ENCODE measurements at places on chromosomes 7 and 10.

DNA sequence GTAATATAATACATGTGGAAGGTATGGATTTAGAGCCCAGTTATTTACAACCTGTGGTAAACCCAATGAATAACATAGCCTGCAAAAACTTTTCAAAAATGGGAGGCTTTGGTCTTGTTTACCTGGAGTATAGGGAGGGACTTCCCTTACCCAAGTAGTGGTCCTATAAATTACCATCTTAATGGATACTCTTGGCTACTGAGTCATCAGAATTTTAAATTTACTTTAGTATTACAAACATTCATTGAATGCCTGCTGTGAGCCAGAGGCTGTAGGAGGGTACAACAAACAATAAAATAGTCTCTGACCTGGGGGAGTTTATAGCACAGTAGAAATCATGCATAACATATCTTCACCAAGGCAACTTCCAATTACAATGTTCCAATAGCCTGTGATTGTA lies 365.1 kb downstream of the BBS9 start:
- no peak for DNase-seq

DNA sequence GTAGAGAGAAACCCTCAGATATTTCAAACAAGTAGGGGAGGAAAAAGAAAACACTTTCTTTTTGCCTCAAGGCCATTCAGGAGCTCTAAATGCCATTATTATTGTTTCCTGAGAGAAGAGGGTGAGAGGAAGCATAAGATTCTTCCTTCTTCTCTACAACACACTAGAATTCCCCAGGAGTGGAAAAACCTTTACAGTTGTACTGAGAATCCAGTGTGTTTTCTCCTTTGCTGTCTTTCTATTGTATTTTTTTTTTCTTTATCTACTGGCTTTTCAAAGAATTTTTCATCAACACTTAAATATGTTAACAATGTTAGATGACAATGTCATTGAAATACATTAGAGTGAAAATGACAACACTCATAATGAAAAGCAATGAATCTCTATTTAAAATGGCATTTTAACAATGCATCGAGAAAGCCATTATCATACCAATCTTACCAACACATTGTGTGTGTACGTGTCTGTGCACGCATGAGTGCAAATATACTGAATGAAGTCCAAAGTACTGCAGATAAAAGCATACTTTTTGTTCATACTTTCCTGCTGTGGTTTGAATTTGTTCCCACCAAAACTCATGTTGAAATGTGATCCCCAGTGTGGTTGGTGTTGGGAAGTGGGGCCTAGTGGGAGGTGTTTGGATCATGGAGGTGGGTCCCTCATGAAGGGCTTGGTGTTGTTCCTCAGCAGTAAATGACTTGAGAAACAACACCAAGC lies 24.2 kb upstream of the MACC1 start:
- peak; percentile 79 for DNase-seq

DNA sequence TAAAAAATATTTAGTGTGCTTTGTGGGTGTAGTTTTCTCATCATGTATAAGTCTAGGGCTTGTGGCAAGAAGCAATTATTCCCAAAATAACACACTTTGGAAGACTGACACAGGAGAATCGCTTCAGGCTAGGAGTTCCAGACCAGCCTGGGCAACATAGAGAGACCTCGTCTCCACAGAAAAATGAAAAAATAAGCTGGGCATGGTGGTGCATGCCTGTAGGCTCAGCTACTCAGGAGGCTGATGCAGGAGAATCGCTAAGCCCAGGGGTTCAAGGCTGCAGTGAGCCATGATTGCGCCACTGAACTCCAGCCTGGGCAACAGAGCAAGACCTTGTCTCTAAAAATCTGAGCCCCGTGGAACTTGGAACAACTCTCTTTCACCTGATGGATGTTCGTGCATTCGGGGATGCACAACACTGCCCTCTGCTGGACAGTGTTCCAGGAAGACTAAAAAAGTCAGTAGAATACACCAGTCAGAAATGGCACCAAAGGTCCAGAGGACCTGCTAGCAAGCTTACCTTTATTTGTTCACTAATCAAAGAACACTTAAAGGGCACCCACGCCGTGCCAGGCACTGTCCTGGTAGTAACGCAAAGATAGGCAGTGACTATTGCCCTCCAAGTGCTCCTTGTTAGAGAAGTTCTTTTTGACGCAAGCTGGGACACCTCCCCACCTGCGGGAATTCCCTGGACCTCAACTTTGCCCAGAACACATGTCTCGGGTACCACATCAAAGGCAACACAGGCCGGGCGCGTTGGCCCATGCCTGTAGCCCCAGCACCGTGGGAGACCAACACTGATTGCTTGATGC lies 81.9 kb upstream of the CALN1 start:
- peak; percentile 63 for DNase-seq

- DNase-seq = peak; percentile 23
These were observed 1.2 kb downstream of the HSPA14 start for GRCh38 chr10:14839305-14839695.

- peak; percentile 32 for DNase-seq
These were observed 88.1 kb downstream of the GSAP start for GRCh38 chr7:77327932-77328628.

DNA sequence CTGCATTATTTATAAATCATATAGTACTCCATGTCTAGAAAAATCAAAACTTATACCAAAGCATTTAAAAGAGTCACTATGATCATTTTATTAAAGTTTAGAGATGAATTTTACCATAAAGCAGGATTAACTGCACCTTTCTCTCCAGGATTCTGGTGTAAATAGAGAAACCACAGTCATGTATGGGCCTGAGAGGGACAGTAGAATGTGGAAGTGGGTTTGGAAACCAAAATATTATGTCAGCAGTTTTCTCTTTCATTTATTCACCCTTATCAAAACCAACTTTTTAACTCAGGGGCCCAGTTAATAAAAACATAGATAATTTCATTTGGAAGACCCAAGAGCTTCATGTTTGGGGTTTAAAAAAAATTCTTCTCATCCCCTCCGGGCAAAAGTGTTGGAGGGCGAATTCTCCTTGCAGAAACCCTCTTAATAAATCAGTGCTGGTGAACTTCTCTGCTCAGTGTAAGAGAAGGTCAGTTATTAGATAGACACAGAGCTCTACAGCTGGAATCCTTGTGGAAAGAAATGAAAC lies 266.2 kb downstream of the CREB5 start:
- no peak for DNase-seq

DNA sequence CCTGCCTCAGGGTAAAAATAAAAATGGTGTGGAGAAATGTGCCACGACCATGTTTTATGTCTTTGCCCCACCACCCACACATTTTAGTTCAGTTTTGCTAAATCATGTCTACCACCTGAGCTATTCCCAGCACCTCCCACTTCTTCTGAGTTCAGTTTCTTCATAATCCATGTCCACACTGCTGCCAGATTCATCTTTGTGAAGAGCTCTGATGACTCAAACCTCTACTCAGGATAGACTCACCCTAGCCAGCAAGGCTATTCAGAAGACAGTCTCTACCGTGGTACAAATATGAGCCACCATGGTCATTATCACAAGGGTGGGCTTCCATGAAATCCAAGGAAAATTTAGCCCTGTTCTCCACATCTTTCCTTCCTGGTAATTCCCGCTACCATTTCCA lies 231.1 kb upstream of the PRKCQ start:
- no peak for DNase-seq

- DNase-seq = no peak
These were observed 133.3 kb upstream of the NAMPT start for GRCh38 chr7:106418094-106418493.

DNA sequence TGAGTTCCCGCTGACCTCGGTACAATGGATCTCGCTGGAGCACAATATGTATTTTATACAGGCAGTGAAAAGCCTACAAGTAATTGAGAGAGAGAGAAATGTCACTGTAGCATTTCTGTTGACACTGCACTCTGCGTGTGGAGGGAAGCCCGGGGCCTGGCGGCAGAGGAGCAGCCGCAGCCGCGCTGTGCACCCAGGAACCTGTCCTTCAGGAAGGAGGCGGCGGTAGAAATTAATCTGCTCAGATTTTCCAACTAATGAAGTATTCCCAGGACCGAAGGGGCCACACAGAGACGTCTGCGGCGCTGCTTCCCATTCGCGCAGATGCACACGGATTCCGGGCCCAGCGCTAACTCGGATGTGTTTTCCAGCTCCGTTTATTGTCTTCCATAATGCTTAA lies 170.1 kb downstream of the EBF3 start:
- DNase-seq = no peak

DNA sequence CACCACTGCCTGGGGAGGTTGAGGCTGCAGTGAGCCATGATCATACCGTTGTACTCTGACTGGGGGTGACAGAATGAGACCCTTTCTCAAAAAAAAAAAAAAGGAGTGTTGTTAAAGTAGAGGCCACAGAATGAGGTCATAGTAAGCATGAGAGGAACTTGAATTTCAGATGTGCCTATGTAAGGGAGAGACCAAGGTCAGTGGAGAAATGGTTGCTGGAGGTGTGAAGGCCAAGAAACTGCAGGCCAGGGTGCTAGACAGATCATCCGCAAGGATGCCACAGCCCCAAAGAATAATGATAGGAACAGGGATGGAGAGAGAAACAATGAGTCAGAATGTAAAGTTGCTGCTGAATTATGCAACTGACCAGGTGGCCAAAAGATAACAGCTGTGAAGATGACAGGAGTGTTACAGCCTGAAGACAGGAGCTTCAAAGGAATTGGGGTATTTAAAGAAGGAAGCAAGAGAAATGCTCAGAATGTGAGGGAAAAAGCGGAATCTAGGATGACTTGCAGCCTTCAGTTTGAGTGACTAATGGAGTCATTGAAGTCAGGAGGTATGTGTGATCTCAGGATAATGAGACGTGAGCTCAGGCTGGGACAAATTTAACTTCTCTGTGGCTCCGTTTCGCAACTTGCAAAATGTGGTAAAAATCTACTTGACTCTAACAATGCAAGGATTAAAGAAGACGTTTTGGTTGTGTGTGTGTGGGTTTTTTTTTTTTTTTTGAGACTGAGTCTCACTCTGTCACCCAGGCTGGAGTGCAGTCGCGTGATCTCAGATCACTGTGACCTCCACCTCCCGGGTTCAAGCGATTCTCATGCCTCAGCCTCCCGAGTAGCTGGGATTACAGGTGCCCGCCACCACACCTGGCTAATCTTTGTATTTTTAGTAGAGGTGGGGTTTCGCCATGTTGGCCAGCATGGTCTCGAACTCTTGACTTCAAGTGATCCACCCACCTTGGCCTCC lies 22.2 kb downstream of the TYW1B start:
- peak; percentile 66 for DNase-seq

DNA sequence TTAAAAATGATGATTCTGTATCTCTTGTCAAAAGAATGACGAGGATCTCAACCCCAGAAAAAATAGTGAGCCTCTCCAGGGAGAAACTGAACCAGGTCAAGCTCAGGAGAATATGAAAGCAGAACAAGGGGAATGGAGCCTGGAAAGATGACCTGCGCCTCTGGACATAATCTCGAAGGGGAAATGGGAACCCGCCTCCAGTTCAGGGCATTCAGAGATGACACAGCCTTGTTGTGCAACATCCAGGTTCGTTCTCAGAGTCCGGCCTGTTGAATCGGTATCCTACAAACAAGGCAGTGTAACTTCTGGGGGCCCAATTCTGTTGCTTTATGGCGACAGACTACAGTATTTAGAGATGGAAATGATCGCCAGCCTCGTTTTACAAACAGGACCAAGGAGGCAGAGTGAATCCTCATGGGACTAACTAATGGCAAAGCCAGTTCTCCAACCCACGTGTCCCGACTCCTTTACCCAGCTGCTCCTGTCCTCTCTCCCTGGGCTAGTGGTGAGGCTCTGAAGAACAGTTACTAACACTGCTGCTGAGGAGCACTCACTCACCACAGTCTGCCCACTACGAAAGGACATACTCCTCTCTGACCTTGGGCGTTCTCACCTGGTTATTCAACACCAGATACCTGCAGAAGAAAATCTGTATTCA lies 67.6 kb downstream of the JAZF1 start:
- no peak for DNase-seq

- DNase-seq = no peak
These were observed 55.2 kb upstream of the C10orf71 start for GRCh38 chr10:49243610-49244283.

DNA sequence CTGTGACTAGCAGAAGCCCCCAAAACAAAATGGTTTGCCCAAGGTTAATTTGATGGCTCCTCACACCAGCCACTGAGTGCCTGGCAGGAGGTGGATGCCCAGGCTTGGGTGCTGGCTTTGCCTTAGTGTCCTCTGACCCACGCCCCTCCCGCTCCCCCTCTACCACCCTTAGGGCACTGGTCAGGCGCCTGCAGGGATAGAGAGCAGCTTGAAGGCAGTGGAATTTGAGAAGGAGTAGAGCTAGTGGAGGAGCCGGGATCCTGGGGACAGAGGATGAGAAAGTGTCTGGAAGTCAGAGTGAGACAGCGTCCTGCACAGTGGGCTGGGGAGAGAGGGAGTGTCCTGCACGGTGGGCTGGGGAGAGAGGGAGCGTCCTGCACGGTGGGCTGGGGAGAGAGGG lies 139.4 kb downstream of the DNAJB6 start:
- DNase-seq = no peak

DNA sequence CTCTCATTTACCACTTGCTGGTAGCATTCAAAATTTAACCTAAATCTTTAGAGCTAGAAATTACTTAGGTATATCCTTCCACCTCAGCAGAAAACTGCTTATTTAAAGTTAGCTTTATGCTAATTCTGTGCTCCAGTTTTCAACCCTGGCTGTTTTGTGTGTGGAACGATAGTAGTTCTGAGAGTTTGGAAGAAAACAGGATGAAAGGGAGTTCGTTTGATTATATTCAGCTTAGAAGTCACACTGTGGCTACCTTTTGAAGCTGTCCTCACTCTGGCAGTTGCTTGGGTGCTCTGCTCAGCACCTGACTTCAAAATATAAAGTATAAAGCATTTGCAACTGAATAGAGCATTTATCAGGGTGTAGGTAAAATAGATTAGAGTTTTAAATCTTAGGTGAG lies 2.6 kb upstream of the ASCC1 start:
- no peak for DNase-seq

DNA sequence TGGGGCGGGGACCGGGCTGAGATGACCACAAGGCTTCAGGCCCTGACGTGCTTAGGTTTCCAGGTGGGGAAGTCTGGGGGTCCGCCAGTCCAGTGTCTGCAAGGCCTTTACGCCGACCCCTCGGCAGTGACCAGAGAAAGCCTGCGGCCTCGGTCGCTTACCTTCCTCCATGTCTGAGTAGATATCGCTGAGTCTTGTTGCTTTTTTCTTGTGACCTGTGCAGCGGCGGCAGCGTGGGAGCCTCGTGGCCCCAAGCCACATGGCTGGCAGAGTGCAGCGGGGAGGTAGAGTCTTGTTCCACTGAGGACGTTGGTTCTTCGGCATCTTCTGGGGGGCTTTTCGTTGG lies 329 bp downstream of the NOLC1 start:
- peak; percentile 23 for DNase-seq

- DNase-seq = peak; percentile 83
These were observed 86.8 kb upstream of the STEAP1B start for GRCh38 chr7:22586786-22587140.

DNA sequence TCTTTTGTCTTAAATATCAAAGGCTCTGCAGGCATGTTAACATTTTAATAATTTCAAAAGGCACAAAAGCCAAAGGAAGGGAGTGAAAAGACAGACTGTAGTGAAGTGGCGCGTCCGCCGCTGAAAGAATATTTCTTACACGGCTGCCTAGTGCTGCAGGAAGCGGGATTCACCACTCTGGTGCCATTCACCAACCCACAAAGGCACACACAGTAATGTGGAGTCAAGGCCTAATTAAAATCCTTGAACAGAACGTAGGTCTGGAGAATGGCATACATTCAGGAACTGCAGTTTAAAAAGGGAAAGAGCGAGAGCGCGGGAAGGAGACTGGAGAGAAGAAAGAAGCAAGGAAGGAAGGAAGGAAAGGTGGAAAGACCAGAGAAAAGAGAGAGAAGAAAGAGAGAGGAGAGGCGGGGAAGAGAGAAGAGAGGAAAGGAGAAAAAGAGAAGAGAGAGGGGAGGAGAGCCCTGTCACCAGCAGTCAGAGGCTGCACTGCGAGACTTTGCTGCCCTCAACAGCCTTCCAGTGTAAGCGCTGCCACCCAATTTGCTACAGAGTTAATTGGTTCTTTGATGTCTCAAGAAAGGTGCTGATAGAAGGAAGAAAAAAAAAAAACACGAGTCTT lies 554.0 kb downstream of the MDFIC start:
- peak; percentile 40 for DNase-seq
